ENCODE measurements at places on chromosomes 2 and 18. TPM values are rescaled to one million over a fixed set of nuclear protein-coding genes. Genes with fewer than 3 reads are reported as not detected.

The TUBB8B gene
- 1.2 TPM for total RNA-seq

The LYPD6 gene
- 4.8 TPM for total RNA-seq

- H3K4me1 ChIP-seq, result peaks cover 44% of the 10 kb centered on the region
- peak overlapping the region; percentile 17 for H3K4me3 ChIP-seq
- peak; percentile 20 for DNase-seq
- H3K27ac ChIP-seq, result peak overlapping the region; percentile 47
- H3K27me3 ChIP-seq, result no peaks in the 10 kb centered on the region
These were observed 303.3 kb downstream of the GBX2 start for GRCh38 chr2:235864733-235865515.

DNA sequence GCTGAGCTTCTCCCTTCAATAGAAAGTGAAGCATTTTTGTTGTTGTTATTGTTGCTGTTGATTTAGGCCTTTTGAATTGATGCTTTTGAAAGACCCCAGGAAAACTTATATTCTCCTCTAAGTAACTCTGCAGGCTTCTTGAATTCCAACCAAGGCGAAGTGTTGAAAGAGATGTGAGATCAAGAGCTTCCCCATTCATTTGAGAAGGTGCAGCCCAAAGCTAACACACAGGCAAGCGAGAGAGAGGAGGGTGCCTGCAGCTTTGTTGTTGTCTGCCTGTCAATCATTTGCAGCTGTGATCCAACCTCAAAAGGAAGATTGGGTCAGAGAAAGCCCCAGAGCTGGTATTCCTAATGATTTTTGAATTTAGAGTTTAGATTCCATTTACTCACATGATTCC is 963.6 kb upstream of the CNTNAP5 start:
- H3K4me3 ChIP-seq, result no peak overlapping the region
- DNase-seq, result no peak
- H3K27ac ChIP-seq, result no peak overlapping the region
- H3K36me3 ChIP-seq, result no peaks in the 10 kb centered on the region

DNA sequence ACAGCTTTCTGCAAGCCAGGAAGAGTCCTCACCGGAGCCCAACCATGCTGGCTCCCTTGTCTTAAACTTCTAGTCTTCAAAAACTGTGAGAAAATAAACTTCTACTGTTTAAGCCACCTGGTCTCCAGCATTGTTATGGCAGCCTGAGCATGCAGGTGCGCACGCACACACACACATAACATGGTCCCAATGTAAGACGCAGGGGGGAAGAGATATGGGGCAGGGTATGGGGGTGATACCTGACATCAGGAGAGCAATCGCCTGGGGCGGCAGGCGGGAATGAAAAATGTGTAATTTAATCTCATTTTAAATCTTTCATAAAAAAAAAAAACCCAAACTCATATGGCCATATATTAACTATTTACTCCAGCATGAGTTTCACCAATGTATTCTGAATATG is 18.0 kb downstream of the HJURP start:
- no peak overlapping the region for H3K4me3 ChIP-seq
- no peak for DNase-seq
- no peaks in the 10 kb centered on the region for H3K27me3 ChIP-seq
- H3K36me3 ChIP-seq, result peaks cover 71% of the 10 kb centered on the region

DNA sequence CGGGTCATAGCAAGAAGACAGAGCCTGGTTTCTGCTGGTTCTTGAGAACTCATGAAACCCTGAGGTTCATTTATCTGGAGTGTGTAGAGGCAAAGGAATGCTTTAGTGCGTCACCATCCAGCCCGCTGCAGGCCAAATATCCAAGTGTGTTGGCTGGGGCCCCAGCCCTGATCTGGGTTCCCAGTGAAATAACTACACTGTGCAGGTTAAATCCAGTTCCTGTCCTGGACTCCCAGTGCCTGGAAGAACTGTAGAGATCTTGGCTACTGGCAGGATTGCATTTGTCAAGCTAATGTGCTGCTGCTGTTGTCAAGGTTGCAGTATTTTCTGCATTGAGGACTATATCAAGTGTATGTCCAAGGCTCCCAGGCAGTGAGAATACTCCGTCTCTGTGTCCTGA is 89.9 kb downstream of the MAPK4 start:
- peaks cover 5% of the 10 kb centered on the region for H3K4me1 ChIP-seq
- H3K4me3 ChIP-seq, result no peak overlapping the region
- no peaks in the 10 kb centered on the region for H3K36me3 ChIP-seq
- no peak overlapping the region for H3K27ac ChIP-seq
- H3K27me3 ChIP-seq, result no peaks in the 10 kb centered on the region

Data from WTC11 (cell line).